ENCODE measurements at places on chromosomes 13 and 19.

DNA sequence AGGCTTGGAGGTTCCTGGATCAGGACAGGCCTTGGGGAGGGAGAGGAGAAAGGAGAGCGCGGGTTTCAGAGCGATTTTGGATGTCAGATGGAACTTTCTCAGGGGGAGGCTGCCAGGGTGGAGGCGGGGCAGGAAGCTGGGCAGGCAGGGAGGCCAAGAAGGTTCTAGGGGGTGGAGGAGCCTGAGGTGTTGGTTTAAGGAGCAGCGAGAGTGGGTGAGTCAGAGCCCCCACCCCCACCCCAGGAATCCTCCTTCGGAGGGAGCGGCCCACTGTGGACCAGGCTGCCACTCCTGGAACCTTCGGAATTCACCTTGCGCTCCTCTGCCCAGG lies 15.9 kb upstream of the NOP53 start:
- DNase-seq: no peak

DNA sequence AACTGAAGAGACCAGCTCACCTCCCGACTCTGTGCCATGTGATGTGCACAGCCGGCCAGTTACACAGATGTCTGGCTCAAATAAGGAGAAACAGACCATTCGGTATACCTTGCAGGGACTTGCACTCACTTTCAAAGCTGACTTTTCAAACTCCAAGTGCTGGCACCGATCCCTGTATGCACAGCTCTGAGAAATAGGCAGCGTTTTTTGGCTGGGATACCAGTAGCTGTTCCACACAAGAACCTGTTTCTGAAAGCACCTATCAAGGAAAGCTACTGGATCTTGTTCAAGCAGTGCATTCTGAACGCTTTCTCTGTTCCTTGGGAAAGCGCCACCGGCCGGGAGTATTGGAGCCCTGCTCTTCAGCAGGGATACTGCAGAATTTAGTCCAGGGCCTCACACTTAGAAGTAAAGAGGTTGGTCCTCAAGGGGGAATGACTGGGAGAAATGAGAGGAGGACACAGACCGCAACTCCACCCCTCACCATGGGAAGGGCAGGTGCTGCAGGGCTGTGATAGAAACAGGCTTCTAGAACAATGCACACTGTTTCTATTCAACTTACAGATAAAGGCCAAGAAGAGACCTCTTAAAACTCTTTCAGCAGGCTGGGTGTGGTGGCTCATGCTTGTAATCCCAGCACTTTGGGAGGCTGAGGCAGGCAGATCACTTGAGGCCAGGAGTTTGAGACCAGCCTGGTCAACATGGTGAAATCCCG lies 53.6 kb upstream of the PABPC3 start:
- no peak for DNase-seq

DNA sequence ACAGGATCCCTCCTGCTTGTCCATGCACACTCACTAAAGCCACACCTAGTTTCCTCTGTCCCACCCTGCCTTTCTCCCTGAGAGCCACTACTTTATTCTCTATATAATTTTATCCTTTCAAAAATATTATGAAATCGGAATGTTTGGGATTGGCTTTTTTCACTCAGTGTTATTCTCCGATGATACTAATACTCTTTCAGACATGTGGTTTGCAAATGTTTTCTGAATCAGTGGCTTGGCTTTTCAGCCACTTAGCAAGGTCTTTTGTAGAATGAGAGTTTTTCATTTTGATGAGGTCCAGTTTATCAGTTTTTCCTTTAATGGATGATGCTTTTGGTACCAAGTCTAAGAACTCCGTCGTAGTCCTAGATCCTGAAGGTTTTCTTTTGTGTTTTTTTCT lies 11.6 kb downstream of the SPATA13 start:
- no peak for DNase-seq

DNA sequence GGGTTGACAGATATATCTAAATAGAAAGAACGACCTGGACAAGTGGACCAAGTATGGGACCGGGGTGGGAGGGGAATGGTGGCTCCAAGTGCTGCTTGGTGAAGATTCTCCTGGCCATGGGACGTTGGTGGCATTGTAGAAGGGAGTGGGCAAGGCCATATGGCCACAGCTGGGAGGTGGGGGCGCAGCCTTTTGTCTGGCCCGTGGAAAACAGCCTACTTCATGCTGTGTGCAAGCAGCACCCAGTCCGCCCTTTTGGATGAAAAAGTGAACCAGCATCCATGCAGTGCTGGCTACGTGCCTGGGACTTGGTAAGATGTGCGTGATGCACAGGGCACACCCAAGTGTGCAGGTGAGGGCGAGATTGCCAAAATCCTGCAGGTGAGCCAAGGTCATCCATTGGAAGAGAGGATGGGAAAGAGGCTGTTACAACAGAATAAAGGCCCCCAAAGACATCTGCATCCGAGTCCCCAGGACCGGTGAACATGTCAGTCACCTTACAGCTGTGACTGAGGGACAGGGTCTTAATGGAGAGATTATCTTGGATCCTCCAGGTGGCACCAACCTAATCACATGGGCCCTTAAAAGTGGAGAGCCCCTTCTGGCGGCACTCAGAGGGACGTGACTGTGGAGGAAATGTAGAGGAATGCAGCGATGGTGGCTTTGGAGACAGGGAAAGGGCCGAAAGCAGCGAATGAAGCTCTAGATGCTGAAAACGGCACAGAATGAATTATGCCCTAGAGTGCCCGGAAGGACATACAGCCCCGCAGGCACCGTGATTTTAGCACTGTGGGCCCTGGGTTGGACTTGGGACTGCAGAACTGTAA lies 40.8 kb downstream of the TEX29 start:
- no peak for DNase-seq

GRCh38 chr19:46945694-46946489 lies 73.7 kb upstream of the NPAS1 start:
- DNase-seq: no peak

DNA sequence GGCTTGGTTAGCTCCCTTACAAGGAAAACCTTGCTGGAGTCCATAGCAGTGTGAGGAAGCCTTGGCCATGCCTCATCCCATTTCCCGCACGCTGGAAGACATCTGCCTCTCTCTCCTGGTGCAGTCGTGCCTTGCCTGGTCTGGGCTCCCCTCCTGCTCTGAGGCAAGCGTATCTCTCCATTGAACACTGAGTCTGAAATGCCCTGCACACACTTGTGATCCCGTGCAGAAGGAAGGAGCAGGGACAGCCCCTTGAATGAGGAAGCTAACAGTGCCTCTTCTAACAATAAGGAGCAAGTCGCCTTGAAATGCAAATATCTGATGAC lies 407 bp upstream of the ZNF440 start:
- no peak for DNase-seq

- no peak for DNase-seq
Observed at GRCh38 chr13:26480246-26480855, 77.1 kb upstream of the WASF3 start.

GRCh38 chr13:29556742-29557141 lies 38.7 kb downstream of the SLC7A1 start:
- no peak for DNase-seq

DNA sequence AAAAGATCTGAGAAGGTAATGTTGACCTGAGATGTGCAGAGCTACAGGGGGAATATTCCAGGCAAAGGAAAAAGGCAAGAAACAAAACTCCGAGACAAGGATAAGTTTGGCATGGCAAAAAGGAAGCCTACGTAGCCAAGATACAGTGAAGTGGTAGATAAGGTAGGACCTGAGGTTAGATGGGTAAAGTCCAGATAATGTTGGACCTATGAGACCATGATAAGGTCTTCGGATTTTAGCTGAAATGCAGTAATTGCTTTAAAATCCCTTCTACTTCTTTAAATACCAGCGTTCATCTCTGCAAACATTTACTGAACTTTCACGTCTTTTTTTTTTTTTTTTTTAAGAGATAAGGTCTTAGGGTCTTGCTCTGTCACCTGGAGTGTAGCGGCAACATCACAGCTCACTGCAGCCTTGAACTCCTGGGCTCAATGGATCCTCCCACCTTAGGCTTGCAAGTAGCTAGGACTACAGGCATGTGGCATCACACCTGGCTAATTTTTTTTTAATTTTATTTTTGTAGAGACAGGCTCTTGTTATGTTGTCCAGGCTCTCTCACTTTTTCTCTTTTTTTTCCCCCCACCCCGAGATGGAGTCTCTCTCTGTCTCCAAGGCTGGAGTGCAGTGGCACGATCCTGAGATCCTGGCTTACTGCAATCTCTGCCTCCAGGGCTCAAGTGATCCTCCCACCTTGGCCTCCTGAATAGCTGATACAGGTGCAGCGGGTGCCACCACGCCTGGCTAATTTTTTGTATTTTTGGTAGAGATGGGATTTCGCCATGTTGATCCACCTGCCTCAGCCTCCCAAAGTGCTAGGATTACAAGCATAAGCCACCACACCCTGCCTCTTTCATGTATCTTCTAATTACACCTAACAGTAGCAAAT lies 4.2 kb upstream of the WBP4 start:
- DNase-seq: no peak

GRCh38 chr19:51689751-51690453 lies 3.2 kb upstream of the SPACA6 start:
- no peak for DNase-seq

GRCh38 chr13:35460061-35460460 lies 16.4 kb downstream of the MAB21L1 start:
- no peak for DNase-seq

GRCh38 chr13:66926200-66926850 lies 303.8 kb downstream of the PCDH9 start:
- DNase-seq: peak; percentile 46

- DNase-seq: no peak
Observed at GRCh38 chr13:68696907-68697306, 1410.7 kb upstream of the ATXN8OS start.

- no peak for DNase-seq
Observed at GRCh38 chr13:35573639-35574038, 97.2 kb upstream of the MAB21L1 start.

DNA sequence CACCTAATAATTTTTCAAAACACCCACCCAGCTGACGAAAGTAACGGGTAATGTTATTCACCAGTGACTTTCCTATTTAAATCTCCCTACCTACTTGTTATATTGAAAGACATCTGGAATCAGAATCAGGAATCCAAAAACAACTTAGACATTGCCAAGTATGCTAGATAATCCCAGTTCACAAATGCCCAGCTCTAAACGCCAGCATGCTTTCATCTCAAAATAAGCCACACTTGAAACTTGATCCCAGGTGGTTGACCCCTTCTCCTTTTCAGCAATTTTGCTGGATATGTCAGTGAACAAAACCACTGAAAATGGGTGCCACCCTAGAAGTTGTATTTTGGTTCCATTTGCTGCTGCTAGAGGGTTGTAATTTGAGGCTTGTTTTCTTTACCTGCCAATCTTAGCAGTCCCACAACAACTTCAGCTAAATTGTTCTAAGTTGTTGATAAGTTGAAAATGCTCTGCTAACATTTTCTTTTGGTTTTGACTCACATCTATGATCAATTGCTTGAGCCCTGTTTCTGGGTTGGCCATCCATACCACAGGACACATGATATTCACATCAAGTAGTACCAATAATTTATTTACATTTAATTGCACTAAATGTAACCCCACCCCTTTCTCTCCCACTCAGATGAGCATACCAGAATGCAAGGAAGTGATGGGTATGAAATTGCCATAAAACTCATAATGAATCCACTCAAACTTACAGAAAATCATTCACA lies 66.4 kb downstream of the DCT start:
- no peak for DNase-seq

GRCh38 chr13:74687442-74688182 lies 553.4 kb upstream of the KLF12 start:
- no peak for DNase-seq

DNA sequence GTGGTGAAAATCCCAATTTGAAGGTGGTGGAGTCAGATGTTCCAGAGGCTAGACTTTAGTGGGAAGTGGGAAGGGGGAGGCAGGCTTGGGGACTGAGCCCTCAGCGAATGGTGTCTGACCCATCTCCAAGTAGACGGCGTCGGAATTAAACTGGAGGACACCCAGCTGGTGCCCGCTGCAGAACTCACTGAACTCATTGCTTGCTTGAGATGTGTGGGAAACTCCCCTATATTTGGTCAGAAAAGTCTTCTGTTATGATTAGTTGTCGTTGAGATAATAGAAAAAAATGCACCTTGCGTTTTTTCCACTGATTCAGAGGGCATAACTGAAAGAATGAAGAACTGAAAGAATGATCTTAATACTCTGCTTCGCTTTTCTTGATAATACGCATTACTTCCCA lies 871 bp upstream of the ZNF583 start:
- DNase-seq: no peak

DNA sequence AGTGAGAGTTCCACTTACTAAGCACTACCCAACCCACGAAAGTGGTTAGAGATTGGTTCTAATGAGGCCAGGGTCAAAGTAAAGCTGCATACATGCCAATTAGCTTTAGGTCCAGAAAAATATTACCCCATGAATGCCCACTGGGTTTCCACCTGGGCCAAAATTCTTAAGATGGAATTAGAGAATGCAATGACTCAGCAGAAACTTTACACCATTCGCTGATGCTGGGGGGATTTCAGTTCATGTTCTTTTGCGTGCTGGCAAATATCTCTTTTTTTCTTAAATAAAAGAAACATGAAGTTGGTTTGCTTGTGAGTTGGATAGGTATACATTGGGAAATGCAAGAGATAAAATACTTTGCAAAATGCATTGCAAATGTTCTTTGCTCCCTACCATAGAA lies 715.3 kb upstream of the MIR17HG start:
- no peak for DNase-seq

DNA sequence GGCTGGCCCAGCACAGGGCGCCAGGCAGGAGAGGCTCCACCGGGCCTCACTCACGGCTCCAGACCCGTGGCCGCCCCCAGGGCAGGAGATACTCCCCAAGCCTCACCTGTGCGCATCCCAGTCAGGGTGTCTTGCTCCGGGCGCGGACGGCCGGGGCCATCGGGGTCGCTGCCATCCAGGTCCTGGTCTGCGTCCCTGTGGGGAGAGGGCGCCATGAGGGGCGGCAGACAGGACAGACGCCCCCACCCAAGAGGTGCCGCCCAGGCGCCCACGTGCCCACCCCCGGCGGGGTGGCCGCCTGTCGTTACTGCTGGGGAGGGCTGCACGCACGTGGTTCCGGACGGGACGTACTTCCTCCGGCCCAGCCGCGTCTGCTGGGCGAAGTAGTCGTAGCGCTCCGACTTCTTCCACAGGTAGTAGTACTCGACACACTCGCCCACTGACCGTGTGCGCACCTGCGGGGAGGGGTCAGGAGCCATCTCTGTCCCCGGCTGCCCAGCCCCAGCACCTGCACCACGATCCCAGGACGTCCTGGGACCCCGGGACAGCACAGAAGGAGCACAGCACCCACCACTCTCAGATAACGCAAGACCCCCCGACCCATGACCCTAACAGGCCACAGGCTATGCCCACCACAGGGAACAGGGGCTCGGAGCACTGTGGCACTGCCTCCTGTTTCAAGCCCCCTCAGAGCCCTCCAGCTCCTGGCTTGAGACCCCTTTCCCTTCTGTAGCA lies 17.4 kb upstream of the PLPP2 start:
- DNase-seq: no peak
